ENCODE measurements at places on chromosomes 7 and 10.

DNA sequence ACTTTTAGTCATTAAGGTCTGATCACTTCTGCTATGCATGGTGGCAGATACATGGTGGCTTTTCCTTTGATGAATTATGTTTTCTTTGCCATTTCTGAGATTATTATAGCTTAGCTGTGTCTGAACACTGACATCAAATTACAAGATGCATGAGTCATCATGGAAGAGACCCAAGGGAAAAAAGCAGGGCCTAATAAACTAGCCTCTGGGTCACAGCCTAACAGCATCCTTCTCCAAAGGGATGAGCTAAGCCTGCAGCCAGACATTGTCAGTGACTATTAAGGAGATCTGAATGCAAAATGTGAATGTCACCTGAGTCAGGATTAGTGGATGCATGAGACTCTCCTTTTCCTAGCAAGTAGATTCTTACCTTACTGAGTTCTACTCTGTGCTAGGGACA lies 19.1 kb upstream of the OGDHL start:
- no peak for DNase-seq

DNA sequence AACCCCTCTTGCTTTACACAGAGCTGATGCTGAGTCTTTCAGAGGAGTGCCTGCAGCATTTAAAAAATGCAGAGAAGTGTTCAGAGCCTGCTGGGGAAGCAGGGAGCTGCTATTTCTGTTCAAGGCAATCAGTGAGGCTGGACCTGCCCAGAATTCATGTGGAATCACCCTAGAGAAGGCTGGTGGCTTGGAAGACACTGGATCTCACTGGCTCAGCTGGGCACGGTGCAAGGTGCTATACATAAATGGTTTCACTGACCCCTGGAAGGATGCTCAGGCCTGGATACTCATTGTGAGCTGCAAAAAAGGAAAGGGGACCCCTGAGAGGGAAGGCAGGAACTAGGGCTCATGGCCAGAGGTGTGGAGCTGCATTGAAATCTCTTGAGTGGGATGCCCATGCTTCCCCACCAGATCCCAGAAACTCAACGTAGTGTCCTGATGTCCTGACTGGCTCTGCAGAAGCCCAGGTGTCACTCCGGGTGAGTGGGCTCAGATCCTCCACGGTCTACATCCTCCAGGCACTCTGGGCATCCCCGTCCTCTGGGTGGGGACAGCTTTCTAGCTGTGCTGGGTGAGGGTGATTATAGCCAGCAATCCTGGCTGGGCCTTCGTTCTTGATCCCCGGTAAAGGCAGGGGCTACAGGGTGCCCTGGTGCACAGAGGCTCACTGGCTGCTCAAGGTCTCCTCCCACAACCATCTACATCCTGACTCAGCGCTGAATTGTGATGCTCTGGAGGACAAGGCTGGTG lies 77.2 kb upstream of the TNS3 start:
- DNase-seq, result no peak

GRCh38 chr7:52928591-52928990 lies 106.8 kb upstream of the POM121L12 start:
- DNase-seq, result no peak

DNA sequence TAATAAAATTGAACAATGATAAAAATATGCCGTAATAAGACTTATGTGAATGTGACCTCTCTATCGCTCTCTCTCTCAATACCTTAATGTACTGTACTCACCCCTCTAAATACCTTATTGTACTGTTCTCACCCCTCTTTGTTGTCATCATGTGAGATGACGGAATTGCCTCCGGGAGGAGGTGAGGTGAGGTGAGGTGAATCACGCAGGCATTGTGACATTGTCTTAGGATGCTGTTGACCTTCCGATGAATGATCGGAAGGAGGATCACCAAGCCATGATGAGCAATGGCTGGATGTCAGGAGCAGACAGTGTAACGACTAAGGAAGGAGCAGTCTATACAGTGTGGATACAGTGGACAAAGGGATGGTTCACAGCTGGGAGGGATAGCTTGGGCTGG lies 87.4 kb upstream of the FAM20C start:
- DNase-seq, result no peak

GRCh38 chr10:1194161-1194560 lies 138.0 kb downstream of the WDR37 start:
- no peak for DNase-seq

- no peak for DNase-seq
These were observed 17.2 kb upstream of the RHBDD2 start for GRCh38 chr7:75861636-75862035.

DNA sequence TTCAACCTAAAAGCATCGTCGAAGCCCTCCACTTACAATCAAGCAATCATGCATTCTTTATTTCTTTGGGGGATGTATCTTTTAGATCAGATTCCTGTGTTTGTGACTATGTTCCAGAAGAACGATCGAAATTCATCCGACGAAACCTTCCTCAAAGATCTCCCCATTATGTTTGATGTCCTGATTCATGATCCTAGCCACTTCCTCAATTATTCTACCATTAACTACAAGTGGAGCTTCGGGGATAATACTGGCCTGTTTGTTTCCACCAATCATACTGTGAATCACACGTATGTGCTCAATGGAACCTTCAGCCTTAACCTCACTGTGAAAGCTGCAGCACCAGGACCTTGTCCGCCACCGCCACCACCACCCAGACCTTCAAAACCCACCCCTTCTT lies 13.8 kb downstream of the GPNMB start:
- DNase-seq, result no peak
